Ovary (tissue), 10 donors: ENCODE measurements at places on chromosomes 3 and 15. TPM values are rescaled to one million over a fixed set of nuclear protein-coding genes. Genes with fewer than 3 reads are reported as not detected.
A peak's percentile ranks its signal among the peaks of the same experiment; 100 is the strongest.

DNA sequence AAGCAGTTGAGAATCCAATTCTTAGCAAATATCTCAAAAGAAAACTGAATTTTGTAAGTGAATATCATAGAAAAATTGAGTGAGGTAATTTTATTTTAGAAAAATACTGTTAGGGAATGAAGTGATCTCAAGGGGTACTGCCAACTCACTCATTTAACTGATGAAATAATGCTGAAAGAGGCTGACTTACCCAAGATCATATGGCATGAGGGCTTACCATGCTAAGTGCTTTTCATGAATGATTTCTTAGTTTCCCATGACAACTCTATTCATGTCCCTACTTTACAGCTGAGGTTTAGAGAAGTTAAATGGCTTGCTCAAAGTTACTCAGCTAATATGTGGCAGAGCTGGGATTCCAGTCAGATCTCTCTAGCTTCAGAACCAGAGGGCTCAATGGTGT lies 30.6 kb downstream of the CCDC14 start:
- DNase-seq = no peak
- no peaks in the 10 kb centered on the region for H3K4me1 ChIP-seq
- no peak overlapping the region for H3K27ac ChIP-seq
- no peak overlapping the region for H3K4me3 ChIP-seq

DNA sequence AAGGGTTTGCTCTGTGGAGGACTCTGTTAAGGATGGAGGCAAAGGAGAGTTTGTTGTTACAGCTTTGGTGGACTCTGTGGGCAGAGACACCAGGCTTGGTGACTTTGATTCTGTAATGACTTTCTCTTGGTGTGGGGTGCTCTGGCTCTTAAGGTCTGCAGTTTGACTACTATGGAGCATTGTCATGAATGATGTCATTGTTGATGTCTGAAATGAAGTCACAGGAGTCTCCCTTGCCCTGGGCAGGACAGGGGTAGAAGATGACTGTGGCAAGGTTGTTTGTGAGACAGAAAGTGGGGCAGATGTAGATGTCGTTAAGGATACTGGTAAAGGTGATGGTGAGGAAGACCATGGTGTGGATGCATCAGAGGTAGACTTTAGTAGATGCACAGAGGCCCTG lies 42.7 kb downstream of the HEG1 start:
- no peaks in the 10 kb centered on the region for H3K4me1 ChIP-seq
- H3K27ac ChIP-seq = no peak overlapping the region
- no peaks in the 10 kb centered on the region for H3K36me3 ChIP-seq
- DNase-seq = no peak

DNA sequence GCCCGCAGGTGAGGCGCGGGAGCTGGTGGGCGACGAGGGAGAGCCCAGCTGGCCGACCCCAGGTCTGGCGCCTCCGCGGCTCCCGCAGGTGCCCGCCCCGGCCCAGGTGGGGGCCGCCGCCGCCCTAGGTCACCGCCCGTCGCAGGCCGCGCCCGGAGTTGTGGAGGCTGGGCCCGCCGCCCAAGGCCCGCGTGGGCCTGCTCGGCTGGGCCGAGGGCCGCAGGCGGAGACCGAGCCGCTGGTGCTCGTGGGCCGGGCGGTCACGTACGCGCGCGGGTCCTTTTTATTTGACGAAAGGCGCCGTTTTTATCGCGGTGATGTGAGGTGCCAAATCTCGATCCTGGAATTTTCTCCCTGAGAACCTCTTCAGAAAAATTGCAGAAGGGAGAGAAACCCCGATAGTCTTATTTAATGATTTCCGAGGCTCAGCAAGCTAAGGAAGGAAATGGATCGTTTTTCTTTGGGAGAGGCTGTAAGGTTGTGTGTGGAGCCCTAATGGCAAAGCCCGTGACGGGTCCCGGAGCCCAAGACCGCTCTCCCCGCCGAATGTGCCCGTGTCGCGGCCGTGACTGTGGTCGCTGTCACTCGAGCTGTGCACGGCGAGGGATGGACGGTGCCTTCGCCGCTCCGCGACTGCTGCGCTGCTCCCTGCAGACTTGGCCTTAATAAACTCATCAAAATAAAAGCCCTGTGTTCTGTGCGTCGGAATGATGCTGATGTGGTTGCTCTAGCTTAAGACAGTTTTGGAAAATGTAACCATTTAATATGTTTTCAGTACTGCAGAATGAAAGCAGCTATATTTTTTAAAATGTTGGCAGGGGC lies 612 bp downstream of the APPL1 start:
- H3K4me3 ChIP-seq = peak overlapping the region; percentile 96
- no peaks in the 10 kb centered on the region for H3K27me3 ChIP-seq

- H3K36me3 ChIP-seq = no peaks in the 10 kb centered on the region
- H3K27me3 ChIP-seq = no peaks in the 10 kb centered on the region
- H3K4me1 ChIP-seq = peaks cover 1% of the 10 kb centered on the region
- H3K4me3 ChIP-seq = no peak overlapping the region
- no peak for DNase-seq
Measured at GRCh38 chr3:72745146-72745999, 102.9 kb downstream of the SHQ1 start.

DNA sequence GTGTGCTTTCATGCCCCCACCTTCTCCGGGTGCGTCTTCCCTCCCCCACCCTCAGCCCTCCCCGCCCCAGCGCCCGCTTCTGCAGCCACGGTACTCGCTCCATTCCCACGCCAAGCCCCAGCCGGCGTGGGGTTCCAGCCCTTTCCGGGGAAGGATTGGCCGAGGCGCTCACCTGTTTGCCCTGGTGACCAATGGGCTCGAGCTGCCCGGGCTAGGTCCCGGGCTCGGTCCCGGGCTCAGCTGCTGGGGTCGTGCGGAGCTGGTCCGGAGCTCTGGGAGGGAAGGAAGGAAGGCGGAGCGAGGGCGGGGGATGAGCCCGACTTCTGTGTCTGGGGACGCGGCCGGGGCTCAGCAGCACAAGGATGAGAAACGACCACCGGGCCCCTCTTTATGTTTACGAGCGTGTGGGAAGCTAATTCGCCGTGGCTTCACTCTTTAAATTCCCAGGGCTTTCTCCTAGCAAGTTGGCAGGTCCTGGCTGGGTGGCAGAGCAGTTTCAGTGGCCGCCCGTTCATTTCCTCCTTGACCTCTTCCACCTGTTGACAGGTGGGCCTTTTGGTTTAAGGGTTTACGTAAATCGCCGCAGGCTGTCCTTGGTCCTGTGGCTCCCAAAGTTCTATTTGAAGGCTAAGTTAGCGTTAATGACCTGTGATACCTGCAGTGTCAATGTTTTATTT lies at the start of gene IGSF10:
TSS of gene IGSF10 (minus strand) at position 288 of the 677 bp plus-strand sequence. CDS start 2,352 bp downstream, outside the sequence.
- no peaks in the 10 kb centered on the region for H3K27me3 ChIP-seq
- DNase-seq = peak; percentile 55
- no peaks in the 10 kb centered on the region for H3K36me3 ChIP-seq
- H3K4me1 ChIP-seq = no peaks in the 10 kb centered on the region
- H3K4me3 ChIP-seq = peak within 1 kb of the TSS; percentile 61

- H3K36me3 ChIP-seq = no peaks in the 10 kb centered on the region
- H3K27ac ChIP-seq = no peak overlapping the region
- DNase-seq = no peak
- H3K27me3 ChIP-seq = no peaks in the 10 kb centered on the region
- H3K4me1 ChIP-seq = peaks cover 2% of the 10 kb centered on the region
- H3K4me3 ChIP-seq = no peak overlapping the region
Measured at GRCh38 chr3:151265166-151265565, 13.2 kb downstream of the P2RY14 start.

- DNase-seq = no peak
- H3K4me1 ChIP-seq = no peaks in the 10 kb centered on the region
Measured at GRCh38 chr3:33131331-33132018, 17.7 kb downstream of the CRTAP start.

GRCh38 chr3:28301688-28302087 lies 46.8 kb upstream of the ZCWPW2 start:
- no peak overlapping the region for H3K27ac ChIP-seq
- no peaks in the 10 kb centered on the region for H3K4me1 ChIP-seq
- no peaks in the 10 kb centered on the region for H3K36me3 ChIP-seq

DNA sequence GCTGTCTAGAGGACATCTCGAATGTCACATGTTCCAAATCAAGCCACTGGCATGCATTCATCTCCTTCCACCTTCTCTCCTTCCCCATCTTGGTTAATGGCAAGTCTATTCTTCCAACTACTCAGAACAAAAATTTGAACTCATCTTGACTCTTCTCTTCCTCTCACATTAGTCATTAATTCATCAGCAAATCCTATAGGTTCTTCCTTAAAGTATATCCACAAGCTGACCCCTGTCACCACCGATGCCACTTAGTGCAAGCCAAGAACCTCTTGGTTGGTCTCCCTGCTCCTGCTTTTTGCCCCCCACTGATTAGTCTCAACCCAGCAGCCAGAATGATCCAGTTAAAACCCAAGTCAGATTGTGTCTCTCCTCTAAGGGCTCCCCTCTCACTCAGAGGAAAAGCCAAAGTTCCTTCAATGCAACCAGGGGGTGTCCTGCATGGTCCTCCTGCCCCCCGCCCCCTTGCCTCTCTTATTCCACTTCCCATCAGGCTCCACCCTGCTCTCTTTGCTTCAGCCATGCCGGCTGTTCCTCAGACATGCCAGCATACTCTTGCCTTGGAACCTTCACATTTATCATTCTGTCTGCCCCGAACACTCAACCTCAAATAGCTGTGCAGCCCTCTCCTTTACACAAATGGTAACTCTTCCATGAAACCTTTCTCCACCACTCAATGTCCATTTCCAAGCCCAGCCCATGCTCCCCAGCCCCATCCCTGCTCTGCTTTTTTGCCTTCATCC lies 1.0 kb upstream of the GALNT15 start:
- no peaks in the 10 kb centered on the region for H3K36me3 ChIP-seq
- peaks cover 13% of the 10 kb centered on the region for H3K4me1 ChIP-seq
- DNase-seq = no peak

GRCh38 chr3:36729204-36730056 lies 34.9 kb downstream of the DCLK3 start:
- no peak overlapping the region for H3K4me3 ChIP-seq
- H3K27me3 ChIP-seq = no peaks in the 10 kb centered on the region
- DNase-seq = no peak

SMCO1 gene
- not detected for polyA plus RNA-seq

AADAC gene
- polyA plus RNA-seq = 40.6 TPM

CPLX3 gene
- not detected for polyA plus RNA-seq

CHL1 gene
- 28.2 TPM for polyA plus RNA-seq

MAP6D1 gene
- polyA plus RNA-seq = 1.2 TPM

AQP9 gene
- 2.9 TPM for polyA plus RNA-seq

GPR176 gene
- polyA plus RNA-seq = 8.5 TPM

CLSTN2 gene
- polyA plus RNA-seq = 74.6 TPM

LDHAL6B gene
- polyA plus RNA-seq = not detected

PLAAT1 gene
- 1.9 TPM for polyA plus RNA-seq

TRPM7 gene
- polyA plus RNA-seq = 12.4 TPM

THAP10 gene
- 2.9 TPM for polyA plus RNA-seq
